ENCODE measurements at places on chromosomes 2 and 18.

DNA sequence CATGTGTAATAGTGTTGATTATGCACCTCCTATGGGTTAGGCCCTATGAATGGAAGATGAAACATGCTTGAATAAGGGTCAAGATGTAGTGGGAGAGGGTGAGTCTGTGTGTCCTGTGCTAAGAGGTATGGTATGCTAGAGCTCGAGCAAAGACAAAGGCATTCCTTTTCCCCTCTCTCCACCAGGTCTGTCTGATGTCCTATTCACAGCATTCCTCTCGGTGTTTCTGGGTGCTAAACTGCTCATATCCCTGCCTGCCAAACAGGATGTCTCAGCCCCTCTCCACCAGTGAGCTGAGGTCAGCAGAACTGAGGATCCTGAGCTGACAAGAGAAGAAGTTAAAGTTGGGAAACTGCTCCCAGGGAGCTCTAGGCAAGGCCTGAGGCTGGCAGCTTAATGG, 344.9 kb downstream of the TSN start:
- DNase-seq: no peak

- no peak for DNase-seq
Observed at GRCh38 chr2:213834331-213834730, 550.1 kb downstream of the SPAG16 start.

DNA sequence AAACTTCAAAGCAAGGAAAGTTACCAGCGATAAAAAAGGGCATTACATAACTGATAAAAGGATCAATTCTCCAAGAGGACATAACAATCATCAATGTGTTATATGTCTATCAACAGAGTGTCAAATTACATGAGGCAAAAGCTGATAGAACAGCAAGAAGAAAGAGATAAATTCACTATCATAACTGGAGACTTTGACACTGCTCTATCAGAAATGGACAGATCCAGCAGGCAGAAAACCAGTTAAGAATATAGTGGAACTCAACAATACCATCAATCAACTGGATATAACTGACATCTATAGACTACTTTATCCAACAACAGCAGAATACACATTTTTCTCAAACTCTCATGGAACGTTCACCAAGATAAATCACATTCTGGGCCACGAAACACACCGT, 65.0 kb downstream of the ROCK2 start:
- no peak for DNase-seq

- DNase-seq: no peak
Observed at GRCh38 chr18:36762074-36762473, 66.7 kb downstream of the TPGS2 start.

DNA sequence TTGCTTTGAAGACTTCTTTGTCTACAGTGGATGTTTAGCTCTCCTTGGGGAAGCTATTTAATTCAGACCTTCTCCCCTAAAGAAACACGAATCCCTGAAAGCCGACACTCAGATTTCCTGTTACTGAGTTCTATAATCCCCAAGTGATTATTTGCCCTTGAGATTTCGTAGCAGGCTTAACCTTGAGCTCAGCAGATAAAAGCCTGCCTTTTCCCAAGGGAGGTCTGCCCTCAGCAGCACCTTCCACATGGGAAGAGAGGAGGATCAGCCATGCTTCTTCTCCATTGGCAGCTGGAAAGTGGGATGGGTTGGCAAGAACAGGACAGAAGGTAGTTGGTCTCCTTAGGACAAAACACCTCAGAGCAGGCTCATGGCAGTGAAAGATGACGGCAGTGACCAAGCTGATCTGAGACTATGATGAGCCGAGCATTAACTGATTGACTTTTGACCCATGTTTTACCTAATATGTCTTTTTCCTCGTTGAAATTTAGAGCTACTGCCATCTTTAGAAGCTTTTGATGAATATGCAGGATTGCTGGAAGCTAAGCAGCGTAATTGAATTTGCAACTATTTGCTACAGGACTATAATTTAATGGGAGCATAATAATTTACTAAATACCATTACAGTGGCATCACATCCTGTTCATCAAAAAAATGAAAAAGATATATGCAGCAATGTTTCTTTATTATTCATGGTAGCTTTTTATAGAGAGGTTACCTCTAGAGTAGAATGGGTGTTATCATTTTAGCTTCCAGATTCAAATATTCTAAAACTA, 511.1 kb upstream of the ID2 start:
- DNase-seq: no peak

GRCh38 chr2:220736778-220737177, 835.3 kb downstream of the EPHA4 start:
- DNase-seq: no peak

DNA sequence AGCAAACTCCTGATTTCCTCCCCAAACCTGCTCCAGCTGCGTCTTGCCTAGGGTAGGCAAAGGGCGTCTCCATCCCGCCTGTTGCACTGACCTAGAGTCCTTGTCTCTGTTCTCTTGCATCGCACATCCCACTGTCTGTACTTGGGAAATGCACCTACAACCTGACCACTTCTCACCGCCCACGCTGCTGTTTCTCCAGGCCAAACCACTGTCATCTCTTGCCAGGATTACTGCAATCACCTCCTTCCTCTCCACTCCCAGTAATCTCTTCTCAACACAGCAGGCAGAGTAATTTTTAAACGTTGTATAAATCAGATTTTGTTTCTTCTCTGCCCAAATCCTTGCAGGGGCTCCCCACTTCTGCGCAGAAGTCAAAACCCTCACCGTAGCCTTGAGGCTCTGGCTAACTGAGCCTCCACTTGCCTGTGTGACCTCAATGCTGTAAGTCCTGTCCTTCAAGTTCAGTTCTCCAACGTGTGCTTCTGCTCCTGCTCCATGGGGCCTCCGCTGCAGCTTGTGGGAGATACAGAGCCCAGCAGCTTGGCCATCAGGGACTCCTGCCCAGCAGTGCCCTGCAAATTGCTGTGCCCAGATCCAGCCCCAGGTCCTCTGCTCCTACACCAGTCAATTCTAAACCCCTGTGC, 27.7 kb upstream of the SEMA4C start:
- no peak for DNase-seq

GRCh38 chr2:180376066-180376465, 369.0 kb upstream of the CWC22 start:
- DNase-seq: no peak

All from stimulated activated CD4-positive, alpha-beta T cell treated with anti-CD3 and anti-CD28 coated beads, Interleukin-1b, Interleukin-23, amount 100 ng/mL, for 1 hour (primary cell).